Ascending aorta (tissue), 2 donors: ENCODE measurements at places on chromosomes 7 and 10. TPM values are rescaled to one million over a fixed set of nuclear protein-coding genes. Genes with fewer than 3 reads are reported as not detected.

The ATRNL1 gene
- 15.4 TPM for total RNA-seq

- no peak for DNase-seq
Measured at GRCh38 chr10:28561531-28561930, 28.6 kb downstream of the WAC start.

The OR2A12 gene
- total RNA-seq = not detected

The PILRA gene
- total RNA-seq = 25.8 TPM

The VWA2 gene
- not detected for total RNA-seq

The DPY19L1 gene
- 190 TPM for total RNA-seq

- peak; percentile 72 for DNase-seq
Measured at GRCh38 chr10:35635576-35635975, 6.5 kb downstream of the FZD8 start.

DNA sequence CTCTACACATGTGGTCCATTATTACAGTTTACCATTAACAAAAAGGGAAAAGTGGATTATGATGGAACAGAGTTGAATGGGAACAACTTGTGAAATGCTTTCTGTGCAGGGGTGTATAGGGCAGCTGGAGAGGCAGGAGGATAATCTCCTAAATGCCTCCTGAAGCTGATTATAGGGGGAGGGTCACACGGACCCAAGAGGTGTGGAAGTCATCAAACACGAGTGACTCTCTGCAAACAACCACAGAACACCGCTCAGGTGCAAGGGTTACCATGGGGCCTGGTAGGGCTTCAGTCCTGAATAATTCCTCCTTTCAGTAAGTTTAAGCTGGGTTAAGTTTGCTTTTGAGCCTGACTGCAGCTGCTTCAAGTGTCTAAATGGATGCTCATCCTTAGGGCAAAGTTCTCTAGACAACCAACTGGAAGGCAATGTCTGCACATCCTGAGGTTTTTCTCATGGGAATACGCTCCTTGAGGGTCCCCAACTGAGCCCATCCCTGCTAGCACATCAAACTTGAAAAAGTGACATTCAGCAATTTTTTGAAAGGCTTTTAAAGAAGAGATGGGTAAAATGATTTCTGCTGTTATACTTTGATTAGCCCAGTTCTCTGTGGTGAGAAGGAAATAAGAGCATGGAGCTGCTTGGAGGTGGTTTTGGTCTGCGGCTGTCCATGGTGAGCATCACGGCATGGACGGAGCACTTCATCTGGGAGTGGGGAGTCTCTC, 1.9 kb downstream of the PDE6C start:
- DNase-seq = no peak

- DNase-seq = no peak
Measured at GRCh38 chr7:83925860-83926259, 268.7 kb downstream of the SEMA3A start.

The PGAM2 gene
- total RNA-seq = not detected

GRCh38 chr7:78033410-78033809, 234.8 kb downstream of the PHTF2 start:
- DNase-seq = no peak

The PRR15 gene
- not detected for total RNA-seq

GRCh38 chr10:21926949-21927348, 76.6 kb downstream of the DNAJC1 start:
- DNase-seq = no peak

DNA sequence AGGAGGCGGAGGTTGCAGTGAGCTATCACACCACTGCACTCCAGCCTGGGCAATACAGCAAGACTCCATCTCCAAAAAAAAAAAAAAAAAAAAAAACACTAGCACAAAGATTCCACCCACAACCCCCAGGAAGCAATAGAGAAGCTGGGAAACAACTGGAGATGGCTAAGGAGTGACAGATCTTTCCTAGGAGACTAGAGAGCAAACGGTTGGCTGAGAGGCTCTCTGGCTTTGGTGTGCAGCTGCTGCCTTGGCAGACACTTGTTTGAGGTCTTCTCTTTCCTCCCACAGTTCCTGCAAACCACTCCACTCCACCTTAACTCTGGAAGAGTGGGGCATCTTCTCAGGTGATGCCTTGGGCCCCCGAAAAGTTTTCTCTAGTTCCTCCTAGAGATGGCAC, 78.5 kb upstream of the LANCL2 start:
- DNase-seq = no peak

GRCh38 chr10:81213370-81213769, 661.6 kb upstream of the NRG3 start:
- DNase-seq = no peak

The PLAC9 gene
- 221 TPM for total RNA-seq

DNA sequence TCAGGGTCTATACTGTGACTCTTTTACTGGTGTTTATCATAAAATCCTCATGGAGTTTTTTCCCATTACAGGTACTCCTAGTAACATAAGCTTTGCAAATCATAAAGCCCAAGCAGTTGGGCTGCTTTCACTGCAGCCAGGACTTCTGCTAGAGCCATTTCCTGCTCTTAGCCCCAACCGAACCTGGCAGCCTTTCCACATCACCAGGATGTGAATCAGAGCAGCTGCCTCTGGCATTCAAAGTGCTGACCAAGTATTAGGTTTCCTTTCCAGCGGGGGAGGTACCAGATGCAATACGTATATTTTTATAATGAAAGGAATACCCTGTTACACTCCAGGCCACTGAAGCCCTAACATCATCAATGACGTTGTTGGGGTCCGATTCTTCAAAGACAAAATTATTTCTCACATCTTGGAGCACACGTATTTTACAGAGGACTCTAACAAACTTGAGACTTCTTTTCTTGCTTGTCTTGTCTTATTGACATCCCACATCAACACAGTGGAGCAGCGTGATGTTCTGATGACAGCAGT, 3.6 kb upstream of the HTR5A start:
- no peak for DNase-seq

DNA sequence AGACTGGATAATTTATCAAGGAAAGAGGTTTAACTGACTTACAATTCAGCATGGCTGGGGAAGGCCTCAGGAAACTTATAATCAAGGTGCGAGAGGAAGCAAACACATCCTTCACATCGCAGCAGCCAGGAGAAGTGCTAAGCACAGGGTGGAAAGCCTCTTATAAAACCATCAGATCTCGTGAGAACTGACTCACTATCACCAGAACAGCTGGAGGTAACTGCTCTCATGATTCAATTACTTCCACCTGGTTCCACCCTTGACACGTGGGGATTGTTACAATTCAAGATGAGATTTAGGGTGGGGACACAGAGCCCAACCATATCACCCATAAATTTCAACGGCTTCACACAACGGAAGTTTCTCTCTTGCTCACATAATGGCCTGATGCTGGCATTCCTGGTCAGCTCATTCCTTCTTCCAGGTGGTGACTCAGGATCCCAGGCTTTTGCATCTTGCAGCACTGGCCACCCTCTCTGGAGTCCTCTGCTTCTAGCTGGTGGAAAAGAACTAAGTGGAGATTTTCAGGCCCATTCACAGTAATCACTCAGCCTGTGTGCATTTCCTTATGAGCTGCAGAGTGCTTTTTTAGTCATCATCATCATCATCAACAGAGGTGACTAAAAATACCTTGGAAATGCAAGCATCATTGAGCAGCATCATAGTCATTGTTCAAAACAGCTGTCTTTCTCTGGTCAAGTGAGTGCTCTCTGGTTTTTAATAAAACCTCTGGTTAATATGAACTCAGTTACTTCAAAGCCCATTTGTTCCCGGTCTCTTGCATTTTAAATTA, 308.1 kb downstream of the SFMBT2 start:
- DNase-seq = no peak

- DNase-seq = no peak
Measured at GRCh38 chr10:4453950-4454349, 372.1 kb upstream of the AKR1E2 start.

DNA sequence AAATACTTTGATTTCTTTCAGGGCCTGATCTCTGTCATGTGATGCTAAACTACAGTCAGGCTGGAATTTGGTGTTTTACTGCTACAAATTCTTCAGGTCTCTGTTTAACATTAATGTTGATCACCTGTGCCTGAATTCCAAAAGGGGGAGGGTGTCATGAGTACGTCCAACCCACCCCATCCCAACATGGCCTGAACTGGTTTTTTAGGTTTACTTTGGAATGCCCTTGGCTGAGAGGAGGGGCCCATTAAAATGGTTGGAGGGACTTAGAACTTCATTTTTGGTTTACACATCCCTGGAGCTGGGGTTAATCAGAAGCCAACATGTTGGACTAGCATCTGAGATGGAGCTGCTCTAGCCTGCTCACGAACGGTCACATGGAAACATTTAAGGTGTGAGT, 60.8 kb upstream of the CFAP46 start:
- DNase-seq = no peak

The C10orf71 gene
- total RNA-seq = not detected

DNA sequence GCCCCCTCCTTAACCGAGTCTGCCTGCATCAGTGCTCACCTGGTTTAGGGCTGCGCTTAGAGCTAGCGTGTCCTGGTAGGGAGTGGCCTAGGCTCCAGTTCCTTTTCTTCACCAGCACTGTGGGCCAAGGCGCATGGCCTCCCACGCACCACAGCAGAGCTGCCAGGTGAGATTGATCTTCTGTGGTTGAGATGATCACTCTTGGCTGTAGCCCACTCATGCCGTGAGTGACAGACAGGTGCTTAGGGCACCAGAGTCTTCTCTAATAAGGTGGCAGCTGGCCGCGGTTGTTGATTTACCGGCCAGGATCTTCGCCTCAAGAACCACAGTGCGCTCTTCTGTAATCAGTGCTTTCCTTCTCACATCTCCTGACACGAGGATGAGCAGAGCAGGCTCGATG, 157.2 kb upstream of the INSYN2A start:
- DNase-seq = peak; percentile 50

The OR2A1 gene
- total RNA-seq = not detected

DNA sequence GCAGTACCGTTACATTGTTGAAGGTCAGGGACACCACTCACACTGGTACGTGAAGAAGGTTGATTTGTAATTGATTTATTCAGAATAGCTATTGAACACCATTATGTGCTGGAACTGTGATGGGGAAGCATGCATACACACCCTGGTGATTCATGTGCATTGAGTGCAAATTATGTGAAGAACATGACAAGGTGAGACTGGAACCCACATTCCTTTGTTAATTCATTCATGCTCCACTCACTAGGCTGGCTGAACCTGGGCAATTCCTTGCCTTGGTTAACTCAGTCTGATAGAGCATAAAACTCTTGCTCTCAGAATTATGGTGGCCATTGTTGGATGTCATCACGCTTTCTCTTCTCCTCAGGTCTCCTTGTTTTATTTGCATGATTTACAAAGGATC, 67.3 kb upstream of the TPK1 start:
- DNase-seq = no peak

GRCh38 chr7:148914208-148914777, 30.2 kb upstream of the EZH2 start:
- DNase-seq = no peak

The GIMAP6 gene
- 37.6 TPM for total RNA-seq

The CD36 gene
- 302 TPM for total RNA-seq

GRCh38 chr7:25805027-25805687, 346.8 kb upstream of the NFE2L3 start:
- DNase-seq = no peak
